ENCODE measurements at places on chromosomes 16 and 17.

DNA sequence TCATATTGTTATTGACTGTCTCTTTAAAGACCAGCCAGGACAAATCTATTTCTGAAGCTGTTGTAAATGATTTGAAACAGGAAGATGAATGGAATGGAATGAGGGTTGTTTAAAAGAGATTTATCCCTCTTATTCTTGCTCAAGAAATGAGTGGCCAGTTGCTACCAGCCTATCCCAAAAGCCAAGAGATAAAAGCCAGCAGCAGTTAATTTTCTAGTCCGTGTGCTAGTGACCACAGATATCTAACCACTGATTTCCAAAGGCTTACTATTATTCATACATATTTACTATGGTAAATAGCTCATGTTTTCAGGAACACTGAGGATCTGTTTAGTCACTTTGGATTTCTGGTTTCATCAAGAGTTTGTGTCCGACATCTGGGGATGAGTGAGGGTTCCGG, 105.7 kb downstream of the CDH13 start:
- DNase-seq = no peak

GRCh38 chr16:86961171-86961601, 356.0 kb downstream of the C16orf95 start:
- DNase-seq = no peak

DNA sequence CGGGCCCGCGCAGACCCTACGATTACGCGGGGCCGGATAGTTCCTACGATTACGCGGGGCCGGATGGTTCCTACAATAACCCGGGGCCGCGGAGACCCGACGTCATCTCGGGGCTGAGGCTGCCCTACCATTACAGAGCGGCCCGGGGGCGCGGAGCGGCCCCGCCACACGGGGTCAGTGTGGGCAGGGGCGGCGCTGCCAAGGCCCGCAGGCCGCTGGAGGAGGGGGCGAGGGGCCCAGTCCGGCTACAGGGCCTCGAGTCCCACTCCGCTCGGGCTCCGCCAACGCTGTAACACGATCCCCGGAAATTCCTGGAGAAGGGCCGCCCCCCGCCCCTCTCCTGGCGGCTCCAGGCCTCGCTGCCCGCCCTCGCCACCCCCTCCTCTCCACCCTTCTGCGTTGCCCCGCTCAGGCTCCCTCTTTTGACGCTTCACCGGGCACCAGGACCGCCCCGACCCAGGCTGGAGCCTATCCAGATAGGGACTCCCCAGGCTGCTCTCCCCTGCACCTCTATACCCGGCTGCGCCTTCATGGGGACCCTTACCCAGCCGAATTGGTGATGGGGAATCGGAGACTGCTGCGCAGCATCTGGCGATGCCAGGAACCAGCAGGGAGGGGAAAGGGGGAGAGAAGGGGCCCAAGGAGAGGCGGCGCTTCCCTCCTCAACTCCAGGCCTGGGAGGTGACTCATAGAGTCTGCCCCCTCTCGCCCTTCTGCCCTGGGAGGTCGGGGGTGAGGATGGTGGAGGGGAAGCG, at the start of gene RAB34:
RAB34 (minus strand) TSS at position 291 of the 755 bp plus-strand sequence. CDS start 602 bp downstream, outside the sequence.
- DNase-seq = no peak

DNA sequence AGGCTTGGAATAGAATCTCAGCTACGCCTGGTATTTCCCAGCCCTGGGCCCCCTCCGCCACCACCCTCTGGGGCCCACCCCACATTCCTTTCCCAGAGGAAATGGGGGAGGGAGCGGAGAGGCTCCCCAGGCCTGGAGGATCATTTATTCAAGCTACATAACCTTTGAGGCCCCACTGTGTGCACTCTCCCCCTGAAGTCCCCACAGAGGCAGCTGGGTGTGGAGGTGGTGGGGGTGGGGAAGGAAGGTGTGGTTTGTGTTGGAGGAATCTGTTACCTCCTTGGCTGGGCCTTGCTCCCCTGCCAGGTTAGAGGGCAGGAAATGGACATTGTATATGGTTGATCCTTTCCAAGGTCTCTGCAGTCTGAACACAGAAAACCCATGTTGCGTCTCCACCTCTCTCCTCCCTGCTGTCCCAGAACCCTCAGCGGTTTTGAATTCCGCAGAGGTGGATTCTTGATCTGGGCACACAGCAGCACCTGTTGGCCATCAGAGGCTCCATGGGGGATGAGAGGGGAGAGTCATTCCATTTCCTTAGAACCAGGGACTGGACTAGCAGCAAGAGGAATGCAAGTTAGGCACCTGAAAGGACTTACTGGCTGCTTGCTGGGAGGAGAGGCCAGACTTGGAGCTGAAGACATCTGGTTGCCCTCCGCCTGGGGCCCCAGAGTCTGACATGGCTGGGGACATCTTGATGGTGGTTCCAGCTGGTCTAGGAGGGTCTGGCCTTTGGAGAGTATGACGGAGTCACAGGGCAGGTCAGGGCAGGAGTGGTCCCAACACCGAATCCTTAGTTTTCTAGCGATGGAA, 23.0 kb downstream of the ARHGAP23 start:
- DNase-seq = no peak

DNA sequence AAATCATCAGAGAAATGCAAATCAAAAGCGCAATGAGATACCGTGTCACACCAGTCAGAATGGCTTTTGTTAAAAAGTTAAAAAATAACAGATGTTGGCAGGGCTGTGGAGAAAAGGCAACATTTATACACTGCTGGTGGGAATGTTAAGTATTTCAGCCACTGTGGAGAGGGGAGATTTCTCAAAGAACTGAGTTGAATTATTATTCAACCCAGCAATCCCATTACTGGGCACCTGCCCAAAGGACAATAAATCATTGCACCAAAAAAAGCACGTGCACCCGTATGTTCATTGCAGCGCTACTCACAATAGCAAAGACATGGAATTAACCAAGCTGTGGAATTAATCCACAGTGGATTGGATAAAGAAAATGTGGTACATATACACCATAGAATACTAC, 204.7 kb downstream of the HS3ST4 start:
- DNase-seq = no peak

GRCh38 chr17:46777943-46778915, 40.3 kb downstream of the WNT3 start:
- no peak for DNase-seq

GRCh38 chr17:58331815-58332777, 3.5 kb upstream of the TSPOAP1 start:
- DNase-seq = peak; percentile 89

- DNase-seq = no peak
Measured at GRCh38 chr16:50372611-50373344, 4.0 kb upstream of the BRD7 start.

DNA sequence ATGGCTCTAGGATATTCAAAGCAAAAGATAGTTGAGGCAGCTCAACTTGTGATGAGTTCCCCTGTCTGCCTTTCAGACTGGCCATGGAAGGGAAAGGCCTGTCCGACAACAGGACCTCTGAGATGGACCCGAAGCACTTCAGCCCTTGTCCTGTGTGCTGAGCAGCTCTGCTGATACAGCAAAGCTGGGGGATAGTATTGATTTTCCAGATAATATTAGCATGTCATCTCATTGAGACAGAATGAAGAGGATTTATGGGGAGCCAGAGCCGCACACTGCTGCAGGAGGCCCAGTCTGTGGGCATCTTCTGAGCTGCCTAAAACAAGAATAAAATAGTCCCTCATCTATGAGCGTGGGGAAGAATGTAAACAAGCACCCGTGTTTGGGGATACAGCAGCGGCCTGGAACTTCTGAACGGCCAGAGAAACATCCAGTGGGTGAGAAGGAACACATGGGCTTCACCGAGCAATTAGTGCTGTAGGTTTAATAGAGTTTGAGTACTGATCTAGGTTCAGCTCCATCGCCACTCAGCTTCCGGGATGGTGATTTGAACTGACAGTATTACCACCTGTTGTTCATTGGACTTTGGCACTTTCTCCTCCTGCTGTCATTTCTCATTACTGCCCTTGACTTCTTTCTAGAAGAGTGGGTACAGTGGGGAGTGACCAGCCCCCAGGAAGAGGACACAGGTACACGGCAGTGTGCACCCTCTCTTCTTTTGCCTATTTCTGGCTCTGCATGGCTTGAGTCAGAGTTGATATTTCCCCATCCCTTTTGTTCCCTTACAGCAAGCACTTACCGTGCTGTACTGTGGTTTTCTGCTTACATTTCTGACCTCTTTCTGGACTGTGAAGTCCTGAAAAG, 96.5 kb upstream of the TBX2 start:
- no peak for DNase-seq

- no peak for DNase-seq
Measured at GRCh38 chr16:21001262-21001661, 100.7 kb downstream of the LYRM1 start.

DNA sequence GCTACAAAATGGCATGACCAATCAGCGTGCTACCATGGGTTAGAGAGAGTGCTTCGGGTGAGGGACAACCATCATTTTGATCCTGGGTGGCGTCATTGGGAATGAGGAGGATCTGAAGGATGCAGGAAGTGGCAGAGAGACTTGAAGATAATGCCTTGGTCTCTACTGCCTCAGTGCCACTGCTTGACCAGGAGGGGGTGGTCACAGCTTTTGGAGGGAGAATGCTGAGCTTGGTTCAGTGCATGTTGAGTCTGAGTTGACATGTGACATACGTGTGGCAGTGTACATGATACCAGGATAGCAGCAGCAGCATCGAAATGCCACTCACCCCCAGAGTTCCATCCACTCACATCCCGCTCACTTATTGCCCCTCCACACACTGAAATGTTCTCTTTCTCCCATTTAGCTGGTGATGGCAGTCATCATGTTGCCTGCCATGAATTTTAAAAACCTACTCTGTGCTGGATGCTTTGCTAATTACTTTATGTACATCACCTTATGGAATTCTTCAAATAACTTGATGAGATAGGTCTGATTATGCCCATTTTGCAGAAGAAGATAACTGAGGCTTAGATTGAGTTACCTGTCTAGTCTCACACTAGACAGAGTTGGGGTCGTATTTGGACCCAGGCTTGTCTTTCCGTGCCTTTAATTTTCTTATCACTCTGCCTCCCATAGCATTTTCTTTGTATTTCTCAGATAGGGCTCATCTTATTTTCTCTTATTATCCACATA, 36.7 kb downstream of the ARSG start:
- DNase-seq = no peak

- DNase-seq = no peak
Measured at GRCh38 chr17:51435641-51436091, 175.3 kb downstream of the UTP18 start.

DNA sequence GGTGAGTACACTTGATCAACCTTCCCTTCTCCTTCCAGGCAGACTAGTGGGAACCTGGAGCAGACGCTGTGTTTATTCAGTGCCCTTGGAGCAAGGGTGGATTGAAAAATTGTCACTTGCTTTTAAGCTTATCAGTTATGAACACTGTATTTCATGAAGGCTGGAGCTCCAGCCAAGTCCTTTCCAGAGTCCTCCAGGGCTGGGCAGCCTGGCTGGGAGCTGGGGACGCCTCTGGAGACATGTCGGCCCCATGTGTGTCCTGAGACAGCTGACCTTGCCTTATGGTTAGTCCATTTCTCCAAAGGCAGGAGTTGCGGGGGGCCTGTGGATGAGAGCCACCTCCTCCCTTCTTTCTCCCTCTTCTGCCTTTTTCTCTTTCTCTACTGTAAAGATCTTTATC, 67.0 kb downstream of the RAP1GAP2 start:
- no peak for DNase-seq

DNA sequence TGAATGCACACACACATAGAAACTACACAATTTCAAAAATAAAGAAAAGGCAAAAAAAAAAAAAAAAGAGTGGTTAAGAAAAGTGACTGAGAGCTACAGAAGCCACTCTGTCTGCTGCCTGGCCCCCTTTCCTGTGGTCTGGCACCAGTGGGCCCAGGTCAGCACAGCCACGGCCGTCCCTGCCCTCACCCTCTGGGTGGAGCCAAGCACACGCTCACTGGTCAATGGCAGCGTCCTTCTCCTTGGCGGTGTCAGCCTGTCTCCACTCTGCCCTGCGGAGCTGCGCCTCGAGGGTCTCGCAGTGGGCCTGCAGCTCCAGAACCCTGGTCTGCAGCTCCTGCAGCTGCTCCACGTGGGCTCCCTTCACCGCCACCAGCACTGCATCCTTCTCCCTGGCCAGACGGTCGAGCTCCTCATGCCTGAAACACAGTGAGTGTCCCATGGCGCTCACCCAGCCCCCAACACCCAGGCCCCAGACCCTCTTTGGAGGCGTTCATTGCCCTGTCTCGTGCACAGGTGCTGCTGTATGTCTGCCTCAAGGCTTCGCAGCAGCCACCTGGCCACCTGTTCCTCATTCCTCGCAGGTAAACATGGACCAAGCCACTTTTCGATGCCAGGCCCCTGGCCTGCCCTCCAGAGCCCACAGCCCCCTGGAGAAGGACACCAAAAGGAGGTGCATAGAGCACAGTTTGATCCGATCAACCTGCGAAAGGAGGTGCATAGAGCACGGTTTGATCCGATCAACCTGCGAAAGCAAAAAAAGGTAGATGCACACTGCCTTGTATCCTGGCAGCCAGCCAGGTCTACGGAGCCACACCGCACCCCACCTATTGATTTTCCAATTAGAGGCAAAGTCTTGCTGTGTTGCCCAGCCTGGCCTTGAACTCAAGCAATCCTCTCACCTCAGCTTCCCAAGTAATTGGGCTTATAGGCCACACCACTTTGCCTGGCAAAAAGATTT, 24.4 kb downstream of the CCDC57 start:
- no peak for DNase-seq

DNA sequence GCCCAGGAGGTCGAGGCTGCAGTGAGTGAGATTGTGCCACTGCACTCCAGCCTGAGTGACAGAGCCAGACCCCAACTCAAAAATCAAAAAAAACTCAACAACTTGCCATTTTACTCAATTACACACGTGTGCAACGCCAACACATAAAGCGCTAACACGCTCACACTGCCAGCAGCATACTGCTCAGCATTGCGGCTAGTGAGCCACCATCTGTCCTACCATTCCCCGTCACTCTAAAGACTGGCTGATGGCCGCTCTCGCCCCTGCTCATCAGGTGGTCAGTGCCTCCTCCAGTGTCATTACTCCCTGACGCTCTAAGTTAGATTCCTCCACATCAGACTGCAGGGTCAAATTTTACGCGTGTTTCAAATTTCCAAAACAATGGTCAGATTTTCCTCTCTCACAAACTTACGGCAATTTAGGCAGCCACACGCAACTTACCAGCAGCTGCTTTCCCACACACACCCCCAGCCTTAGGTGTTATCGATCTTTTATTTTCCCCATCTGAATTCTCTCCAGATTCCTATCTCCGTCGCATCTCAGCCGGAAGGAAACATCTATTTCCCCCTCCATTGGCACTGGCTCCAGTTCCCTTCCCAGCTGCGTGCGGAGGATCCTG, 240.8 kb downstream of the C16orf95 start:
- no peak for DNase-seq
